Keratinocyte (primary cell): ENCODE measurements at places on chromosomes 3 and 15. TPM values are rescaled to one million over a fixed set of nuclear protein-coding genes. Genes with fewer than 3 reads are reported as not detected.

The TMEM45A gene
- 29.7 to 61.1 TPM (median 57.2 TPM) in 3 replicates for polyA plus RNA-seq

The GOLGA6L10 gene
- polyA plus RNA-seq: 0.36 to 1.6 TPM (median 1.3 TPM) in 3 replicates

The MYH15 gene
- polyA plus RNA-seq: 0.40 to 1.3 TPM (median 0.87 TPM) in 3 replicates

The GOLGA8T gene
- 0.10 TPM in 1 of 3 replicates, not detected in the others for polyA plus RNA-seq

The DBR1 gene
- 9.9 to 16.2 TPM (median 14.0 TPM) in 3 replicates for polyA plus RNA-seq

The CFAP100 gene
- not detected in 3 replicates for polyA plus RNA-seq

The TMCO5A gene
- not detected in 3 replicates for polyA plus RNA-seq

The TRPM1 gene
- polyA plus RNA-seq: 0.17 to 0.18 TPM in 2 of 3 replicates, not detected in the other

The FRMD5 gene
- polyA plus RNA-seq: 6.4 to 11.8 TPM (median 7.3 TPM) in 3 replicates

The EXOG gene
- 7.8 to 10.3 TPM (median 8.7 TPM) in 3 replicates for polyA plus RNA-seq

The SCN11A gene
- polyA plus RNA-seq: 0.01 to 0.04 TPM in 2 of 3 replicates, not detected in the other

The SMCO1 gene
- polyA plus RNA-seq: not detected in 3 replicates
